Left lung (tissue), 14 donors: ENCODE measurements at places on chromosomes 3 and 15. TPM values are rescaled to one million over a fixed set of nuclear protein-coding genes. Genes with fewer than 3 reads are reported as not detected.

Gene SCAPER
- 18.3 TPM for polyA plus RNA-seq

Gene KCNMB2
- polyA plus RNA-seq = 9.8 TPM

Gene KCNAB1
- 1.2 TPM for polyA plus RNA-seq

Gene IQCB1
- polyA plus RNA-seq = 39.4 TPM

GRCh38 chr3:129352045-129352444 is 73.4 kb downstream of the HMCES start:
- no peak for DNase-seq

DNA sequence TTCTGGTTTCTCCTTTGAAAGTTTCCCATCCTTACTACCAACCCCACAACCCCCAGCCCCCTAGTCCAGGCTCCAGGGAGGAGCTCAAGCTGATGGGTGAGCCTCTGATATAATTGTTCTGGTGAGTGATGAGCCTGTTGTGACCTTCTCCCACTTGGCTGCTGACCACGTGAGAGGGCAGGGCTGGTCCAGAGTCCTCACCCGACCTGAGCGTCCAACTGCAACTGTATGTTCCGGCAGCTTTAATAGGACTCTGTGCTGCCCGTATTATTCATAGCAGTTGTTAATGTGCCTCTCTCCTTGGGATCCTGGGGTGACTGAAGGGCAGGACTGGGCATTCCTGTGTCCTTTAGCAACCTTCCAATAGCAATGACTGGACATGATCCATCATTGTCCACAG is 56.2 kb downstream of the B3GNT5 start:
- DNase-seq = no peak

- no peak for DNase-seq
These were observed 116.9 kb downstream of the RORA start for GRCh38 chr15:61112231-61112630.
